ENCODE measurements at places on chromosomes 5 and 9.

DNA sequence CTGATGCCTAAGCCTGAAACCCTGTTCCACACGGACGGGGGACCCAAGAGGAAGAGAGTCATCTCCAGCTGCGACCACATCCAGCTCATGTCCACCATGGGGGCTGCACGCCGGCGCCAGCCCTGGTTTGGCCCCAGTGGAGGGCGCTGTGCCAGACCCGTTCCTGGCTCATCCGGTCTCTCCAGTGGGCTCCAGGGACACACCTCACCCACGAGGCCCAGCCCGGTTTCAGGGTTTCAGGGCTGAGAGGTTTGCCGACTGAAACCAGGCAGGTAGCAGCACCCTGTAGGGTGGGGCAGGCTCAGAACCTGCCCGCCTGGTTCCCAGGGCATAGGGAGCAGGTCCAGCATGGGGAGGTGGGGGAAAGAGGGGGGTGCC, 71.4 kb upstream of the STXBP1 start:
- no peak for DNase-seq

GRCh38 chr5:39355324-39355723, 9.0 kb downstream of the C9 start:
- no peak for DNase-seq

DNA sequence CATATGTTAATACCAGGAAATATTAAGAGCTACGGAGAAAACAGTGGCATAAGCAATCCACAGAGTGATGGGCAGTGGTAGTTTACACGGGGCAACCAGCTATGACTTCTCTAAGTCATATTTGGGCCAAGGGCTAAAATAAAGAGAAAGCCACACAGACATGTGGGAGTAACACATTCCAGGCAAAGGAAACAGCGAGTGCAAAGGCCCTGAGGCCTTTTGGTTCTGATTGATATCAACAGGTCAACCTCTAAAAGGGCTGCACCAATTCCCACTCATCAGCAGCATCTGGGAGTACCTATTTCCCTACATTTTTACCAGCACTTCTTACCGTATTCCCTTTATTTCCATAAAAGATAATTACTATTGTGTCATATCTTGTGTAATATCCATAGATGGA, 173.4 kb downstream of the SPOCK1 start:
- no peak for DNase-seq

DNA sequence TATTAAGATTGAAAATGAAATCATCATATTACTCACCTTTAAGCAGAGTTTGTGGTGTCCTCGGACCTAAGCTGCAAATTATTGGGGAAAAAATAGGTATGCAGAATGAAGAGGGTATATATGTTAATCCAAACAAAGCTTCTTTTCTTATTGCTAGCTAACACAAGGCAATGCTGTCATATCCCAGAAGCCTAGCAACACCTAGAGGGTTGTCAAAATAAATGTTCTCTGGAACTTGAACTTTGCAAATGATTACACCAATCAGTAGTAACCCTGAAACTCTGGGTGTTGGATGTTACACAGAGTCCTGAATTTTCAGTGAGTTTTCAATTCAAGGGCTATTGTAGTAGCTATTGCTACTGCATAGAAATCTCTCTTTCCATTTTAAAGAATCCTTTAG, at the start of gene C6:
C6 (minus strand) TSS at position 193 of the 400 bp plus-strand sequence. CDS start 10,302 bp downstream, outside the sequence.
- DNase-seq = no peak

- DNase-seq = no peak
Measured at GRCh38 chr5:173733021-173733420, 116.6 kb upstream of the BOD1 start.

DNA sequence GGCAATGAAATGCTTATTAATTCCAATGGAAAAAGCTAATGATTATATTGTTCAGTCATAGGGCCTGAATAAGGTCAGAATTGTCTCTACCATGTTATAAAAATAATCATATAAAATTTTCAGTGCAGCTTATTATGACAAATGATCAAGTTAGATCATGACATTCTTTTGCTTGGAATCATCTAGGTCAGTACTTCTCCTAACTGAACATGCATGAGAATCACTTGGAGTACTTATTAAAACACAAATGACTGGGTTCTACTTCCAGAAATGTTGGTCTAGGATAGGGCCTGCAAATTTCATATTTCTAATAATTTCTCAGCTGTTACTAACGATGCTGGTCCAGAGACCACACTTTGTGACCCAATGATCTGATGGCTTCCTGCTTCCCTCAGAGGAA, 806.0 kb upstream of the ZNF608 start:
- no peak for DNase-seq

Data from ELF-1 (cell line).